Smooth muscle cell of the pulmonary artery (primary cell): ENCODE measurements at places on chromosomes 3 and 15. TPM values are rescaled to one million over a fixed set of nuclear protein-coding genes. Genes with fewer than 3 reads are reported as not detected.

SLMAP gene
- total RNA-seq = 45.2 and 50.3 TPM in 2 replicates

CHRFAM7A gene
- 1.2 and 1.5 TPM in 2 replicates for total RNA-seq

CLDN16 gene
- total RNA-seq = under 0.01 and 0.30 TPM in 2 replicates

PTX3 gene
- 1,136 and 1,240 TPM in 2 replicates for total RNA-seq

FSIP1 gene
- 0.66 and 1.6 TPM in 2 replicates for total RNA-seq

TTLL13 gene
- 0.07 TPM in 1 of 2 replicates, not detected in the other for total RNA-seq

CCDC9B gene
- total RNA-seq = 49.3 and 91.9 TPM in 2 replicates

LRTM1 gene
- total RNA-seq = not detected in 2 replicates

SLCO3A1 gene
- total RNA-seq = 5.7 and 6.8 TPM in 2 replicates

LARP6 gene
- total RNA-seq = 51.3 and 52.6 TPM in 2 replicates

NR2E3 gene
- total RNA-seq = 0.13 and 0.20 TPM in 2 replicates

GCSAM gene
- not detected in 2 replicates for total RNA-seq

SCG3 gene
- not detected in 2 replicates for total RNA-seq

ANKRD34C gene
- total RNA-seq = not detected in 2 replicates

ACKR2 gene
- total RNA-seq = 0.20 and 0.40 TPM in 2 replicates

RHCG gene
- total RNA-seq = 0.07 and 0.50 TPM in 2 replicates

PATL2 gene
- total RNA-seq = 0.33 and 0.36 TPM in 2 replicates

AP3B2 gene
- total RNA-seq = 0.10 and 0.39 TPM in 2 replicates

SEMA6D gene
- total RNA-seq = 4.4 and 12.3 TPM in 2 replicates

CPEB1 gene
- total RNA-seq = 9.0 and 14.1 TPM in 2 replicates

FANCD2OS gene
- not detected in 2 replicates for total RNA-seq

CAV3 gene
- total RNA-seq = not detected in 2 replicates

NEK4 gene
- total RNA-seq = 25.0 and 29.6 TPM in 2 replicates

HGD gene
- total RNA-seq = 0.40 and 1.3 TPM in 2 replicates

CLDN1 gene
- total RNA-seq = 0.20 and 4.1 TPM in 2 replicates

MYL3 gene
- not detected in 2 replicates for total RNA-seq

MYRIP gene
- total RNA-seq = 0.85 and 4.3 TPM in 2 replicates

CGNL1 gene
- 5.3 and 8.0 TPM in 2 replicates for total RNA-seq

GXYLT2 gene
- total RNA-seq = 25.7 and 33.5 TPM in 2 replicates

GUCA1C gene
- not detected in 2 replicates for total RNA-seq
